ENCODE measurements at places on chromosomes 1 and 21.
A peak's percentile ranks its signal among the peaks of the same experiment; 100 is the strongest.

- H3K4me3 ChIP-seq = no peak overlapping the region
- H3K36me3 ChIP-seq = no peaks in the 10 kb centered on the region
- H3K27ac ChIP-seq = no peak overlapping the region
These were observed 14.3 kb downstream of the NHLH2 start for GRCh38 chr1:115826628-115827027.

DNA sequence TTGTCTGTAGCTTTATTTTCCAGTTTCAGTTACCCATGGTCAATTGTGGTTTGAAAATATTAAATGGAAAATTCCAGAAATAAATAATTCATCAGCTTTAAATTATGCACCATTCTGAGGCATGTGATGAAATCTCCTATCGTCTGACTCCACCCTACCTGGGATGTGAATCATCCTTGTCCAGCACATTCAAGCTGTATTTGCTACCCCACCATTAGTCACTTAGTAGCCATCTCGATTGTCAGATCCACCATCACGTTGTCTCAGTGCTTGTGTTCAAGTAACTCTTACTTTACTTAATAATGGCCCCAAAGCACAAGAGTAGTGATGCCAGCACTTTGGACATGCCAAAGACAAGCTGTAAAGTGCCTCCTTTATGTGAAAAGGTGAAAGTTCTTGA, 4.0 kb downstream of the STPG1 start:
- no peaks in the 10 kb centered on the region for H3K27me3 ChIP-seq
- no peak overlapping the region for H3K4me3 ChIP-seq
- no peaks in the 10 kb centered on the region for H3K36me3 ChIP-seq
- H3K27ac ChIP-seq = no peak overlapping the region
- peak; percentile 41 for DNase-seq
- peaks cover 6% of the 10 kb centered on the region for H3K4me1 ChIP-seq

DNA sequence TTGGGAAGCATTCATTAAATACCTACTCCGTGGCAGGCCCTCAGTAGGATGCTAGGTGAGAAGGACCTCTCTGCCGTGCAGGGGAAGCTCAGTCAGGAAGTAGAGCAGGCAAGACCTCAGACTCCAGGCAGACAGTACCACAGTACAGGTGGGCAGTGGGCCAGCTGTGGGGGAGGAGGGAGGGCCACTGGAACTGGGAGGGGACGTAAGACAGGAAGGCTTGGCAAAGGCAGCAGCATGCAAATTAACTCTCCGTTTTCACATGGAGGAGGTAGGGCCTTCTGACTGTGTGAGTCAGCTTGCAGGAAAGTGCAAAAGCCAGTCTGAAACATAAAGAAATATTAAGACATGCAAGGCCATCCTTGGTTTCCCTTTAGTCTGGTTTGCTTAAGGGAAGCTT, 157.7 kb downstream of the TRIM33 start:
- H3K36me3 ChIP-seq = no peaks in the 10 kb centered on the region
- no peak for DNase-seq
- no peak overlapping the region for H3K27ac ChIP-seq
- peaks cover 2% of the 10 kb centered on the region for H3K4me1 ChIP-seq
- peaks cover 16% of the 10 kb centered on the region for H3K27me3 ChIP-seq

- DNase-seq = no peak
- no peak overlapping the region for H3K27ac ChIP-seq
- H3K27me3 ChIP-seq = no peaks in the 10 kb centered on the region
- H3K4me3 ChIP-seq = no peak overlapping the region
These were observed 21.0 kb upstream of the PINK1 start for GRCh38 chr1:20612221-20612746.

- H3K27me3 ChIP-seq = no peaks in the 10 kb centered on the region
- peaks cover 2% of the 10 kb centered on the region for H3K4me1 ChIP-seq
- H3K36me3 ChIP-seq = no peaks in the 10 kb centered on the region
- no peak overlapping the region for H3K4me3 ChIP-seq
- no peak overlapping the region for H3K27ac ChIP-seq
These were observed 168.0 kb upstream of the NR5A2 start for GRCh38 chr1:199859491-199859933.

DNA sequence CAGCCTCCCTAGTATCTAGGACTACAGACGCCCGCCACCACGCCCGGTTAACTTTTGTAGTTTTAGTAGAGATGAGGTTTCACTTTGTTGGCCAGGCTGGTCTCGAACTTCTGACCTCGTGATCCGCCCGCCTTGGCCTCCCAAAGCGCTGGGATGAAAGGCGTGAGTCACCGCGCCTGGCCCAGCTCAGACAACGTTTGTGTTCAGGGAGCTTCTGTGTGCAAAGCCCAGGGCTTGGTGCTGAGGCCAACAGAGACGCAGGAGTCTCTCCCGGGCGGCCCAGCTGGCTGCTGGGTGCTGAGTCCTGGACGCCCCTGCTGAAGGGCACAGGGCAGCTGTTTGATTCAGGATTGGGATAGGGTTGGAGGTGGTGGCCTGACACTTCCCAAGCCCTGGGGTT, 3.0 kb downstream of the PRKCZ start:
- no peak overlapping the region for H3K4me3 ChIP-seq
- H3K36me3 ChIP-seq = no peaks in the 10 kb centered on the region
- H3K27ac ChIP-seq = no peak overlapping the region
- DNase-seq = no peak
- peaks cover 31% of the 10 kb centered on the region for H3K4me1 ChIP-seq

DNA sequence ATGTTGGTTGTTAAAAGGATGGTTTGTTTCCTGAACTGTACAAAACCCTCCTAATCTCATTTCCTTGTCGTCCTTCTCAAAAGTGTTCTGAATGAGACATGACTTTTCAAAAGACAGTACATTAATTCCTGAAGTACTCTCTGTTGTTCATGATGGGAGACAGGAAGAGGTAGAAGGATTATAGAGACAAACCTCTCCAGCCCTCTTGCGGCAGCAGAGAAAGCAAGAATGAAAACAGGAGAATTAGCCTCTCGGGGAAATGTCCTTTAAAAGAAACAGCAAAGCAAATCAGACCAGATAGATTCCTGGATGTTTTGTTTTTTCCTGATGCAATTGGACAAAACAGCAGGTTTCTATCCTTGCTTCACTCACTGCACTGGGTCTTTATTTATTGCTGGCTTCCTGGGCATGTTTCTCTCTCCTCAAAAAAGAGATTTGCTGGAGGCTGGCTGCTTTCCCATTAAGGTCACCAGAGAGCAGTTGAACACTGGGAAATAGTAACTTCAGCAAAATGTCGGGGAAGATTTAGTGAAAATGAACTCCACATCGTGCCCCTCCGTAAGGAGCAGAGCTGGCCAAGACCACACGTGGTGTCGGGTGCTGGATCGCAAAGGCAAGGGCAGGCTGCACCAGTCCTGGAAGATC, 145.8 kb upstream of the SYT6 start:
- H3K36me3 ChIP-seq = no peaks in the 10 kb centered on the region
- H3K4me3 ChIP-seq = peak overlapping the region; percentile 54
- peaks cover 7% of the 10 kb centered on the region for H3K27me3 ChIP-seq
- H3K27ac ChIP-seq = no peak overlapping the region

DNA sequence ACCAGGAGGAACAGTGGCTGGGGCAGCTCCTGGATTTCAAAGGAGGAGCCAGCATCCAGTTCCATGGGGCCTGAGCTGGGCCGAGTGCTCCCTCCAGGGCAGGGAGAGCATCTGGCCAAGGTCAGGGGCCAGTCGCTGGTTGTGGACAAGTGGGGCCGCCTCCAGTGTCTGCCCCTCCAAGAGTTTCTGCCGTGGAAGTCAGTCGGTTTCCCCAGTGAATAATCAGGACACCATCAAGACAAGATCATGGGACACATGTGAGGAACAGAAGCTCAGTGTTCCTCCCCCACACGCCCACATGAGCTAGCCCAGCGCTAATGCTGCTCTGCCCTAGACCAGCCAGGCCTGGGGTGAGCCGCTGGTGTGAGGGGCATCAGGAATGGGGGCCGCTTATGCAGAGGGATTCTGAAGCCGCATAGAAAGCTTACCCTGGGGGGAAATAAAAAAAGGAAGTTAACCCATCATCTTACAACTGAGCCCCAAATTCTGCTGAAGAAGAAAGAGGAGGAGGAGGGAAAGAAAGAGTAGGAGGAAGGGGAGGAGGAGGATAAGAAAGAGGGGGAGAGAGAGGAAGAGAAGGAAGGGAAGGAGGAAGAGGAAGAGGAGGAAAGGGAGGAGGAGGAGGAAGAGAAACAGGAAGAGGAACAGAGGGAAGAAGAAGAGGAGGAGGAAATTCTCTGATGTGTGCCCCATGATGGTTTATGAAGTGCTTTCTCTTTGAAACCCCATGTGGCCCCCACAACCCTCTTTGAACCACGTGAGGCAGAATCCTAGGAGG, 198.4 kb downstream of the MATN1 start:
- H3K36me3 ChIP-seq = no peaks in the 10 kb centered on the region
- no peak for DNase-seq
- H3K27ac ChIP-seq = no peak overlapping the region
- peaks cover 3% of the 10 kb centered on the region for H3K27me3 ChIP-seq

DNA sequence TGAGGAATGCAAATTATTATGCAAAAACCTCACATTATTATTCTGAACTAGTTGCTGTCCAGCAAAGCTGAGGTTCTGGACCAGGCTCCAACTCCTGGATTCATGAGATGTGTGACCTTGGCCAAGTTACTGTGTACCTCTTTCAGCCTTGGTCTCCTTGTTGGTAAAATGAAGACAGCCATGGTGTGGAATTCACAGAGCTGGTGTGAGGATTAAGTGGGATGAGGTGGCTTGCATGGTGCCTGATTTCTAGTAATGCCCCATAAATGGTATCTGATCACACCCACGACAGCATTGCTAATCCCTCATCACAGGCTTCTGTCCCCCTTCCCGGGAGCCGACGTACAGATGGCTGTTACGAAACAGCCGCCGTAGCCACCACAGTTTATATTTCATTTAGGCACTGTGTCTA, 59.6 kb downstream of the PGBD5 start:
- H3K4me1 ChIP-seq = no peaks in the 10 kb centered on the region
- H3K4me3 ChIP-seq = no peak overlapping the region
- H3K27me3 ChIP-seq = peaks cover 20% of the 10 kb centered on the region
- no peaks in the 10 kb centered on the region for H3K36me3 ChIP-seq

- H3K4me3 ChIP-seq = no peak overlapping the region
- H3K27me3 ChIP-seq = peaks cover 53% of the 10 kb centered on the region
- H3K27ac ChIP-seq = no peak overlapping the region
- H3K4me1 ChIP-seq = no peaks in the 10 kb centered on the region
These were observed 79.3 kb downstream of the DISP3 start for GRCh38 chr1:11558276-11558675.

- DNase-seq = peak; percentile 60
- H3K27ac ChIP-seq = peak overlapping the region; percentile 17
- peaks cover 1% of the 10 kb centered on the region for H3K4me1 ChIP-seq
- H3K27me3 ChIP-seq = no peaks in the 10 kb centered on the region
- no peaks in the 10 kb centered on the region for H3K36me3 ChIP-seq
These were observed 1.0 kb upstream of the CDKN2C start for GRCh38 chr1:50968821-50969610.

DNA sequence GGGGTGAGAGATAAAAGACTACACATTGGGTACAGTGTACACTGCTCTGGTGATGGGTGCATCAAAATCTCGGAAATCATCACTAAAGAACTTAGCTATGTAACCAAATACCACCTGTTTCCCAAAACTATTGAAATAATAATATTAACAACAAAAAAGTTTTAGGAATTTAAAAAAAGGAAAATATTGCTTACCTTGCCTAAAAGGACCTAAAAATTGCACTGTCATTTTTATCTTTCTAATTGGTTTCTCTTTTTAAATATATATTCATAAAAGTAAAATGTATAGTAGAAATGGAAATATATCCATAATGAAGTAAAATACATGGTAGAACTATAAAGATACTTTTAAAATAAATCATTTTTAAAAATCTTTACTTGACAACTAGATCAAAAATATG, 719.3 kb upstream of the RGS18 start:
- H3K27me3 ChIP-seq = no peaks in the 10 kb centered on the region
- H3K27ac ChIP-seq = no peak overlapping the region
- DNase-seq = no peak
- no peaks in the 10 kb centered on the region for H3K4me1 ChIP-seq
- no peak overlapping the region for H3K4me3 ChIP-seq

DNA sequence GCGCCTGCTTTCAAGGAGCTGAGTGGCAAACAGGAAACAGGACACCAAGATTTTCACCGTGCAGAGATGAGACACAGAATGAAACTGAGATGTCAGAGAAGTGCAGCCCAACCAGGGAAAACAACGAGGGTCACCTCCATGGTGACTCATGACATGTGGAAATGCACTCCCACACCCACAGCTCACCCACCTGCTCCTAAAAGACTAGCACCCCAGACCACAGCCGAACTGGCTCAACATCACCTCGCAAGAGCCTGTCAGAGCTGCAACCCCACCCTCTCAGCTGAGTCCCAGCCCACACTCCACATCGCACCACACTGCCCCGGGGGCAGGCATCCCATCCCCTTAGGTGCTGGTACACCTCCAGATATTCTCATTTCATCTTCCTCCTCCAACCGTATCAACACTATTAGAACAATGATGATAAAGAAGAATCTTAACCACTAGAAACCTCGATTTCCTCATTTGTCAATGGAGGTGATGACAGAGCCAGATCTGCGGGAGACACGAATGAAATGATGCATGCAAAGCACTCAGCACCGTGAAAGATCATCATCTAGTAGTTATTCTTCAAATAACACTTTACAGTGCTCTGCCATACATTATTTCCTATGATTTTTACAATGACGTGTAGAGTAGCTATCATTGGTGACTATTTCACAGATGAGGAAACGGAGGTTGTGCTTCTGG, 103.2 kb downstream of the DMRTB1 start:
- H3K4me3 ChIP-seq = no peak overlapping the region
- no peak for DNase-seq
- peaks cover 26% of the 10 kb centered on the region for H3K4me1 ChIP-seq
- peaks cover 36% of the 10 kb centered on the region for H3K27me3 ChIP-seq
- H3K36me3 ChIP-seq = peaks cover 26% of the 10 kb centered on the region

DNA sequence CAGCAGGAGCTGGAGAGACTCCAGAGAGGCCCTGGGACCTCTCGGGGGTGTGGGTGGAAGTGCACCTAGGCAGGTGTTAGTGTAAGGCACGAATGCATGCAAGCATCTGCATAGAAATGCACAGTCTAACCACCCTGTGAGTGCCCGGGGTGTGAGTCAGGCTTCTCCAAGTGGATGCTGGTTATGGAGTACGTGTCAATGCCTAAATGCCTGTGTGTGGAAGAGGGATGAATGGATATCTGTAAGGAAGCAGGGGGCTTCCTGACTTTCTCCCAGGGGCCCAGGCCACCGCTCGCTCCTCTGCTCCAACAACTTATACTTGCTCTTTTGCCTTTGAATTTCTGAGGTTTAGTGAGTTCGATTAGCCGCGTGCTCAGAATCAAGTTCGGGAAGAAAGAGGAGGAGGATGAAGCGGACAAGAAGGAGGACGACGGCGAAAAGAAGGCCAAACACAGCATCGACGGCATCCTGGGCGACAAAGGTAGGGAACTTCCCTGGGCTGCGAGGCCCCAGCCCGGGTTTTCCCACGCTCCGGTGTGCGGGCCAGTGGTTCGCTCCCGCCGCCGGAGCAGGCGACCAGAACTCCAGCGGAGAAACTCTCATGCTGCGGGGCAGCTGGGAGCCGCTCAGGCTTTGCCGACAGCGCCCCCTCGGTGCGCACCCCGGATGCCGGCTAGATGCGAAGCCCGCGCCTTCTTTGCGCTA, 5.4 kb downstream of the PAX7 start:
- H3K27me3 ChIP-seq = peaks cover 98% of the 10 kb centered on the region
- H3K4me1 ChIP-seq = peaks cover 10% of the 10 kb centered on the region
- H3K27ac ChIP-seq = no peak overlapping the region
- no peak overlapping the region for H3K4me3 ChIP-seq
- no peaks in the 10 kb centered on the region for H3K36me3 ChIP-seq

- no peaks in the 10 kb centered on the region for H3K4me1 ChIP-seq
- DNase-seq = no peak
- no peaks in the 10 kb centered on the region for H3K36me3 ChIP-seq
- H3K4me3 ChIP-seq = no peak overlapping the region
These were observed 19.7 kb downstream of the EPHA8 start for GRCh38 chr1:22582661-22583635.
